Gastroesophageal sphincter (tissue), 4 donors: ENCODE measurements at places on chromosomes 3 and 15. TPM values are rescaled to one million over a fixed set of nuclear protein-coding genes. Genes with fewer than 3 reads are reported as not detected.

The SHQ1 gene
- total RNA-seq, result 17.1 TPM

The PYGO1 gene
- 21.9 TPM for total RNA-seq

- H3K27ac ChIP-seq, result no peak overlapping the region
- no peaks in the 10 kb centered on the region for H3K4me1 ChIP-seq
- no peaks in the 10 kb centered on the region for H3K36me3 ChIP-seq
- no peak for ATAC-seq
- no peaks in the 10 kb centered on the region for H3K27me3 ChIP-seq
These were observed 18.2 kb upstream of the SPTSSB start for GRCh38 chr3:161389445-161390035.

- ATAC-seq, result no peak
- H3K36me3 ChIP-seq, result peaks cover 41% of the 10 kb centered on the region
- H3K4me1 ChIP-seq, result no peaks in the 10 kb centered on the region
- no peak overlapping the region for H3K27ac ChIP-seq
- H3K27me3 ChIP-seq, result no peaks in the 10 kb centered on the region
These were observed 36.9 kb upstream of the SFMBT1 start for GRCh38 chr3:53082736-53083135.

DNA sequence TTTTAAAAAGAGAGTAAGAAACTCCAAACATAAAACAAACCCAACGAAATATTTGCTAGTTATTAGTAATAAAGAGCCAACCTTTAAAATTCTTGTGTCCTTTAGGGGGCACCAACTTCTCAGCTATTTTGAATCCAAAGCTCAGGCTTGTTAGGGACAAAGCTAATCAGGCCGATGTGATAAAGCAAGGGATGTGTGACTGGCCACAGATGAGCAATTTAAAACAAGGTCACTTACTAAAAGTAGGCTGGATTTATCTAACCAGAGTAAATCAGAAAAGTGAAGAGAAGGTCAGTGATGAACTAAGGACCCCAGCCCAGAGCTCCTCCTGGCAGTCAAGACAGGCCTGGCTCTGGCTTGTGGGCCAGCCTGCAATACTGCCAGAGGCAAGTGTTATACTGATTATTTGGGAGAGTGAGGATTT is 108.5 kb downstream of the CYP19A1 start:
- H3K27ac ChIP-seq, result no peak overlapping the region
- H3K36me3 ChIP-seq, result no peaks in the 10 kb centered on the region
- H3K4me1 ChIP-seq, result peaks cover 3% of the 10 kb centered on the region
- H3K4me3 ChIP-seq, result no peak overlapping the region
- ATAC-seq, result no peak

DNA sequence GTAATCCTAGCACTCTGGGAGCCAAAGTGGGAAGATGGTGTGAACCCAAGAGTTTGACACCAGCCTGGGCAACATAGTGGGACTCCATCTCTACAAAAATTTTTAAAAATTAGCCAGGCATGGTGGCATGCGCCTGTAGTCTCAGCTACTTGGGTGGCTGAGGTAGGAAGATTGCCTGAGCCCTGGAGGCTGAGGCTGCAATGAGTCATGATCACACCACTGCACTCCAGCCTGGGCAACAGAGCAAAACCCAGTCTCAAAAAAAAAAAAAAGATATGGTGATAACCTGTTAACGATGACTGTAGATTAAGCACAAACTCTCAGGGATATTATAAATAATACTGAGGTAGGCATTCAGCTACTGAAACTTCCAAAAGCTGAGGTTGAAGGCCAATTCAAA is 107.5 kb downstream of the SLC49A4 start:
- H3K36me3 ChIP-seq, result no peaks in the 10 kb centered on the region
- H3K4me1 ChIP-seq, result no peaks in the 10 kb centered on the region
- no peaks in the 10 kb centered on the region for H3K27me3 ChIP-seq
- H3K4me3 ChIP-seq, result no peak overlapping the region
- H3K27ac ChIP-seq, result no peak overlapping the region

DNA sequence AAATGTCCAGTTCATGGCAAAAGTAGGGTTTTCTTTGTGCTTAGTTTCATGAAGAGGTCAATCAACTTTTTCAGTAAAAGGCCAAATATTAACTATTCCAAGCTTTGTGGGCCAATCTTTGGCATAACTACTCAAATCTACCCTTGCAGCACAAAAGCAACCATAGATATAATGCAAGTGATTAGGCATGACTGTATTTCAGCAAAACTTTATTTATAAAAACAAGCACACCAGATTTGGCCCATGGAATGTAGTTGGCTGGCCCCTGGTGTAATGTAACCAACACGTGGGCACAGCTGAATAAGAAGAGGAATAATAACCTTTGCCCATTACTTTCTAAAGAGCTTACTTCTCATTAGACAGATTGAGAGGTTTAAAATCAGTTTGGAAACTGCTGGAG is 50.6 kb downstream of the CASR start:
- H3K27ac ChIP-seq, result no peak overlapping the region
- H3K4me1 ChIP-seq, result no peaks in the 10 kb centered on the region
- peaks cover 20% of the 10 kb centered on the region for H3K27me3 ChIP-seq
- H3K4me3 ChIP-seq, result no peak overlapping the region

- H3K4me3 ChIP-seq, result no peak overlapping the region
- ATAC-seq, result peak; percentile 59
- peaks cover 28% of the 10 kb centered on the region for H3K4me1 ChIP-seq
- no peaks in the 10 kb centered on the region for H3K27me3 ChIP-seq
These were observed 87.4 kb downstream of the FLNB start for GRCh38 chr3:58095603-58096138.

The IGF2BP2 gene
- 10.5 TPM for total RNA-seq

DNA sequence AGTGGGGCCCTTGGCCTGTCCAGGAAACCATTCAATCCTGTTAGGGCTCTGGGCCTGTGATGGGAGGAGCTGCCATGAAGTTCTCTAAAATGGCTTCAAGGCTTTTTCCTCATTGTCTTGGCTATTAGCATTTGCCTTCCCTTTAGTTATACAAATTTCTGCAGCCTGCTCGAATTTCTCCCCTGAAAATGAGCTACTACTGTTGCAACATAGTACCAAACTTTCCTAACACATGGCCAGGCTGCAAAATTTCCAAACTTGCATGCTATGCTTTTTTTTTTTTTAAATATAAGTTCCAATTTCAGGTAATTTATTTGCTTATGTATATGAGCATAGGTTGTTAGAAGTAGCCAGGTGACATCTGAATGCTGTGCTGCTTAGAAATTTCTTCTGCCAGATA is 560.8 kb upstream of the TBL1XR1 start:
- H3K27me3 ChIP-seq, result no peaks in the 10 kb centered on the region
- ATAC-seq, result no peak
- H3K4me1 ChIP-seq, result no peaks in the 10 kb centered on the region
- no peaks in the 10 kb centered on the region for H3K36me3 ChIP-seq

GRCh38 chr15:90003736-90004135 is 2.6 kb downstream of the ZNF710 start:
- no peaks in the 10 kb centered on the region for H3K4me1 ChIP-seq
- H3K27ac ChIP-seq, result no peak overlapping the region
- no peak overlapping the region for H3K4me3 ChIP-seq
- no peak for ATAC-seq
- H3K27me3 ChIP-seq, result no peaks in the 10 kb centered on the region

DNA sequence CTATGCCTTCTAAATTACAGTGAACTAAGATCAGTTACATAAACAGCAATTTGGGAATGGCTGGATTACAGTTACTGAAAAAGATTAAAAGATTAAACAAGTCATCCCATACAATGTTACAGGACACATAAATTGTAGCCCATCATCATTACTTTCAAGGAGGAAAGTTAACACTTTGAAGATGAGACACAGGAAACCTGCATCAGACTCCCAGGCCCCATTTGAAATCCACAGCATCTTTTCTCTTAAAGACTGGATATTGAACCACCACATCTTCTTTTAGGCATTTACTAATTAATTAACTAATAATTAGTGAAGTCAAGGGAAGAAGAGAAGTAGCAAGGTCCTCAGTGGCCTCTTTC is 170.2 kb downstream of the PLCL2 start:
- no peak overlapping the region for H3K4me3 ChIP-seq
- no peaks in the 10 kb centered on the region for H3K4me1 ChIP-seq
- no peak overlapping the region for H3K27ac ChIP-seq

DNA sequence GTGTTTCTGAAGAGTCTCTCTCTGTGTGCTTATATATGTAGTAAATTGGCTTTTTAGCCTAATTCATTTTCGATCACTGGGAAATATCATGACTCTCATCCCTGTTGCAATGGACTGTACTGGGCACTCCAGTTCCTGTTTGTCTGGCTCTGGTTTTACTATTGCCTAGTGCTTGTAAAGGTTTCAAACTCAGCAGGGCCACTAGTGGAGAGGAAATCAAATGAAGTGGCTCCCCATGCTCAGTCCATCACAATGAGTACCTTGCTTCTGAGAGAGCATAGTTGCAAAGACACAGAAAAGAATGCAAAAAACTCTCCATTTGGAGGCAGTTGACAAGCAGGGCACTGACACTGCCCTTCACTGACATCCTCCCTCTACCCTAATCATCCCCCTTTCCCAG is 167.8 kb downstream of the TAFA4 start:
- no peaks in the 10 kb centered on the region for H3K27me3 ChIP-seq
- H3K27ac ChIP-seq, result no peak overlapping the region
- ATAC-seq, result no peak
- no peak overlapping the region for H3K4me3 ChIP-seq
- no peaks in the 10 kb centered on the region for H3K36me3 ChIP-seq

GRCh38 chr3:86814321-86814720 is 176.6 kb downstream of the VGLL3 start:
- no peaks in the 10 kb centered on the region for H3K36me3 ChIP-seq
- no peak overlapping the region for H3K4me3 ChIP-seq
- no peaks in the 10 kb centered on the region for H3K4me1 ChIP-seq
- ATAC-seq, result no peak

The MYH15 gene
- not detected for total RNA-seq

GRCh38 chr3:122077293-122078234 is 22.4 kb downstream of the CD86 start:
- H3K4me1 ChIP-seq, result no peaks in the 10 kb centered on the region
- ATAC-seq, result peak; percentile 30
- no peaks in the 10 kb centered on the region for H3K27me3 ChIP-seq
- H3K36me3 ChIP-seq, result no peaks in the 10 kb centered on the region
- no peak overlapping the region for H3K27ac ChIP-seq

DNA sequence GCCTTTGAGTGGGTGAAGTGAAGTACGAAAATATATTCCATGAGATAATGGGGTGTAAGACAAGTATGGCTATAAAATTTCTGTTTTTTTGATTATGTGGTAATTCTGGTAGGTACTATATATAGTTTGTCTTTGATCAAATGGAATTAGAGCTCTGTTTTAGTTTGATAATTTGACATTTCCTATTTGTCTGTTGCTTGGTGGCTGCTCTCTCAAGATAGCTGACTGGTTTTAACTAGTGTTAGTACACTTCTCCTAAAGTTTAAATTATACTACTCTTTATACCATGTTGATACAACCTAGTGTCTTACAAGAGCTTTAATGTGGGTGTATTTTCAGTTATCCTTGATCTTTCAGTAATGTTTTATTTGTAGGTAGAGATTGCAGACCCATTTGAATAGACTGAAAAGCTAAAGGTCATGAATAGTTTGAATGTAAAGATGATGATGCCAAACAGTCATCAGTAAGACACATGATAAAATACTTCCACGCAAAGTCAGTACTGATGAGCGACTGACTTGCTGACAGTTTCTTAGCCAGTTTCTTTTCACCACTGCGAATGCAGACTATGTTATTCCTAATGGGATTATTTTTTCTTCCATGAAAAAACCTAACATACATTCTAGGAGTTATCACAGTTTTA is 15.2 kb downstream of the SACM1L start:
- H3K27ac ChIP-seq, result no peak overlapping the region
- H3K27me3 ChIP-seq, result no peaks in the 10 kb centered on the region
- no peaks in the 10 kb centered on the region for H3K36me3 ChIP-seq
- H3K4me3 ChIP-seq, result no peak overlapping the region
- H3K4me1 ChIP-seq, result peaks cover 21% of the 10 kb centered on the region
- no peak for ATAC-seq

DNA sequence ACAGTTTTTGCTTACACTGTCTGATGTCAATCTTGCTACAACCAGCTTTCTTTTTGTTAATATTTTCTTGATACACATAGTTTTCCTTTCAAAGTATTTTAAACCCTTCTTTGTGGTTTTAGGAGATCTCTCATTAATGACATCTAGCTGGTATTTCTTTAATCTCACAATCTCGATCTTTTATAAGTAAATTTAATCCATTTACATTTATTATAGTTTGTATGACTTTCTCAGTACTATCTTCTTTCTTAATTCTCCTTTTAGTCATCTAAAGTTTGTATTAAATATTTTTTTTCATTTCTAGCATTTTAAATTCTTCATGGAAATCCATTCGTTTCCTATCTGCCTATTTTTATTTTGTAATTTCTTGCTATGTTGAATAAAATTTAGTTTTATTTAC is 55.4 kb downstream of the MRPL3 start:
- no peaks in the 10 kb centered on the region for H3K4me1 ChIP-seq
- ATAC-seq, result no peak
- H3K27ac ChIP-seq, result no peak overlapping the region

The PRSS50 gene
- total RNA-seq, result 0.54 TPM

The CRTC3 gene
- total RNA-seq, result 68.6 TPM

DNA sequence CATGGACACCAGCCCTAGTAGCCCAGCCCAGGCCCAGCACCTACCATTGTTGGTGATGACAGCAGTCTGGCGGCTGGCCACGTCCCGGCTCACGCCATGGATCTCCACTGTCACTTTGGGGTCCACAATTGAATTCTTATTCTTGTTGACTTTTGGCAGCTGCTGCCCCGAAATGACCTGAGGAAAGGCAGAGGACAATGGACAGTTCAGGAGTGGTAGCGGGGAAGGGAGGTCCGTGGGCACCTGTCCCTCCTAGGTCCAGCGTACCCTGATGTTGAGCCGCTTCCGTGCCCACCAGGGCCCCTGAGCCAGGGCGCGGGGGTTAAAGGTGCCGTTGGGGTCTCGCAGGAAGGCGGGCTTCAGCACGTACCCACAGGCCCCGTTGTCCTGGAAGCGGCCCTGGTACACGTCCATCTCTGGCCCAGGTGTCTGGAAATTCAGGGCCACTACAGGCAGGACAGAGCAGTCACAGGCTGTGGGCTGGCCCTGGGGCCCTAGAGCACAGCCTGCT is 17.7 kb downstream of the VILL start:
- ATAC-seq, result no peak
- peaks cover 6% of the 10 kb centered on the region for H3K4me1 ChIP-seq
- H3K27me3 ChIP-seq, result no peaks in the 10 kb centered on the region
- no peaks in the 10 kb centered on the region for H3K36me3 ChIP-seq

GRCh38 chr3:81242871-81243270 is 518.6 kb downstream of the GBE1 start:
- ATAC-seq, result no peak
